ENCODE measurements at places on chromosomes 16 and 17.
A peak's percentile ranks its signal among the peaks of the same experiment; 100 is the strongest.

DNA sequence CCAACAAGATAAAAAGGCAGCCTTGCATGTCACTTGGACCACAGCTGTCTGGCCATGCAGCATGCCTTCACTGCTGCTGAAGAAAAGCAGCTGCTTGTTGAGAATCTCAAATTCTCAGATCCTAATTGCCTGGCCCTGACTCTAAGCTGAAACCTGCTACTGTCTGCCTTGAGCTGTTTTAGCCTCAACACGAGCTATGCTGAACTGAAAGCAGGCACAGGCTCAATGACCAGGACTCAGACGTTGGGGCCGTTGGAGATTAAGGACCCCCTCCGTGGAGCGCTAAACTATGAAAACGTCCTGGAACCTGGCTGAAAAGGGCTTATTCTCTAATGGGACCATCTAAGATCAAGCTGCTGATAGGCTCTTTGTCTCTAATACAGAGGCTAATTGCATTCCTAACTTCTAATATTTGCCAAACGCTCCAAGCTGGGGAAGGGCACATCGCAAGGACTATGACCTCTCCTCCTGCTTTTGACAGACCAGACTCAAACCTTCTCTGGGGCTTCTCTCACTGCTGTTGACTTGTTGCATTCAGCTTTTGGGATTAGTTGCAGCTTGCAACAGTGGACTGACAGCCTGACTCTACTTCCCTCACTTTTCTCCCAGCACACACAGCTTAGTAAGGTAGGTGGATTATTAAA is 4.6 kb upstream of the PLK1 start:
- peaks cover 15% of the 10 kb centered on the region for H3K36me3 ChIP-seq
- peak overlapping the region; percentile 1 for H3K27ac ChIP-seq
- DNase-seq = peak; percentile 27

- H3K27me3 ChIP-seq = peaks cover 9% of the 10 kb centered on the region
- H3K36me3 ChIP-seq = no peaks in the 10 kb centered on the region
- H3K27ac ChIP-seq = no peak overlapping the region
- no peak for DNase-seq
- no peaks in the 10 kb centered on the region for H3K4me1 ChIP-seq
- H3K4me3 ChIP-seq = no peak overlapping the region
Measured at GRCh38 chr17:5980941-5981340, 89.2 kb upstream of the WSCD1 start.

DNA sequence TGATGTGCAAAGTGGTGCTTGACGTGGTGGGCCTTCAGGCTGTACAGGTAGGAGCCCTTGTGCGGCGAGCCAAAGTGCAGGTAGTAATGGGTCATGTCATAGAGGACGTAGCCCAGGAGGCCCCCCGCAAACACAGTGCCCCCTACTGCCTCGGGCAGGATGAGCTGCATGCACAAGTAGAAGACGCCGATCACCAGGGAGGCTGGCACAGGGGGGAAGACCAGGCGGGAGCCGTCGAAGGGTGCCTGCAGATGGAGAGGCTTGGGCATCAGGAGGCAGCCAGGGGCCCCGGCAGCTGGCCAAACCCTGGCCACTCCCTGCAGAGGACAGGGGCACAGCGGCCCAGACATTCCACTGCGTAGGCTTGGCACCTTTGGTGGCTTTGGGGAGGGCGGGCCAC is 15.7 kb upstream of the MLKL start:
- peaks cover 17% of the 10 kb centered on the region for H3K27me3 ChIP-seq
- H3K4me3 ChIP-seq = no peak overlapping the region
- no peaks in the 10 kb centered on the region for H3K4me1 ChIP-seq
- no peak for DNase-seq
- no peak overlapping the region for H3K27ac ChIP-seq
- no peaks in the 10 kb centered on the region for H3K36me3 ChIP-seq

DNA sequence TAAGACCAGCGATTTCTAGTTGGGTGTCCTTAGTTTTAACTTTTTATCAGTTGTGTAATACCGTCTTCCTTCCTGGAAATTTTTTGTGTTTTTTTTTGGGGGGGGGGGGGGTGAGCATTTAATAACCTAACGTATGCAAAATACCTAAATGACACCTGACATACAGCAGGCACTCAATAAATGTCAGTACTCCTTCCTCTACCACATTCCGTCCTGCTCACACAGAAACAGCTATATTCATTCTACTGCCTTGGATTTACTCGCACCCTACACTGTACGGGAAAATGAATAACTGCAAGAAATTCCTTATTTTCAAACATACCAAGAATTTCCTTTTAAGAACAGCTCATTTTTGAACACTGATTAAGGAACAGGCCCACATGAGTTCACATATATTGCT is 5.3 kb downstream of the XYLT1 start:
- no peak overlapping the region for H3K27ac ChIP-seq
- no peak for DNase-seq
- no peak overlapping the region for H3K4me3 ChIP-seq
- H3K36me3 ChIP-seq = no peaks in the 10 kb centered on the region

- H3K27me3 ChIP-seq = no peaks in the 10 kb centered on the region
- peaks cover 3% of the 10 kb centered on the region for H3K4me1 ChIP-seq
- no peaks in the 10 kb centered on the region for H3K36me3 ChIP-seq
- peak; percentile 70 for DNase-seq
- no peak overlapping the region for H3K4me3 ChIP-seq
- H3K27ac ChIP-seq = no peak overlapping the region
Measured at GRCh38 chr16:47970291-47970931, 185.4 kb downstream of the ABCC12 start.

GRCh38 chr17:11996722-11997146 is 541 bp downstream of the ZNF18 start:
- peak overlapping the region; percentile 48 for H3K27ac ChIP-seq
- peaks cover 4% of the 10 kb centered on the region for H3K36me3 ChIP-seq
- H3K4me1 ChIP-seq = no peaks in the 10 kb centered on the region
- no peaks in the 10 kb centered on the region for H3K27me3 ChIP-seq
- DNase-seq = no peak

GRCh38 chr16:14302399-14303181 is 231.5 kb downstream of the MRTFB start:
- DNase-seq = no peak
- H3K27ac ChIP-seq = no peak overlapping the region
- H3K4me3 ChIP-seq = peak overlapping the region; percentile 96

GRCh38 chr16:1057252-1057932 is 15.2 kb upstream of the SSTR5 start:
- no peaks in the 10 kb centered on the region for H3K36me3 ChIP-seq
- H3K27me3 ChIP-seq = peaks cover 6% of the 10 kb centered on the region
- no peak for DNase-seq
- H3K4me1 ChIP-seq = peaks cover 6% of the 10 kb centered on the region
- no peak overlapping the region for H3K27ac ChIP-seq

- H3K4me3 ChIP-seq = no peak overlapping the region
- H3K36me3 ChIP-seq = no peaks in the 10 kb centered on the region
- peaks cover 11% of the 10 kb centered on the region for H3K4me1 ChIP-seq
- DNase-seq = no peak
- H3K27me3 ChIP-seq = no peaks in the 10 kb centered on the region
Measured at GRCh38 chr16:12340151-12340733, 363.7 kb downstream of the SNX29 start.

DNA sequence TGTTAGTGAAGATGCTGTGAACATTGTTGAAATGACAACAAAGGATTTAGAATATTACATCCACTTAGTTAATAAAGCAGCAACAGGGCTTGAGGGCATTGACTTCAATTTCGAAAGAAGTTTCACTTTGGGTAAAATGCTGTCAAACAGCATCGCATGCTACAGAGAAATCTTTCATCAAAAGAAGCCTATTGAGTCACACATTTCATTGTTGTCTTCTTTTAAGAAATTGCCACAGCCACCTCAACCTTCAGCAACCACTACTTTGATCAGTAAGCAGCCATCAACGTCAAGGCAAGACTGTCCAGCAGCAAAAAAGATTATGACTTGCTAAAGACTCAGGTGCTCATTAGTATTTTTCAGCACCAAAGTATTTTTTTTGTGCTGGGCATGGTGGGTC is 13.2 kb upstream of the MAP2K6 start:
- no peaks in the 10 kb centered on the region for H3K4me1 ChIP-seq
- H3K27me3 ChIP-seq = no peaks in the 10 kb centered on the region
- H3K36me3 ChIP-seq = no peaks in the 10 kb centered on the region
- no peak overlapping the region for H3K4me3 ChIP-seq
- DNase-seq = no peak

GRCh38 chr17:60231234-60231633 is 81.5 kb downstream of the CA4 start:
- H3K4me3 ChIP-seq = no peak overlapping the region
- peaks cover 1% of the 10 kb centered on the region for H3K36me3 ChIP-seq
- H3K27ac ChIP-seq = peak overlapping the region; percentile 58

GRCh38 chr17:79461041-79461440 is 149.8 kb downstream of the RBFOX3 start:
- no peak overlapping the region for H3K27ac ChIP-seq
- H3K4me1 ChIP-seq = peaks cover 10% of the 10 kb centered on the region
- no peaks in the 10 kb centered on the region for H3K36me3 ChIP-seq
- no peaks in the 10 kb centered on the region for H3K27me3 ChIP-seq
- DNase-seq = no peak

DNA sequence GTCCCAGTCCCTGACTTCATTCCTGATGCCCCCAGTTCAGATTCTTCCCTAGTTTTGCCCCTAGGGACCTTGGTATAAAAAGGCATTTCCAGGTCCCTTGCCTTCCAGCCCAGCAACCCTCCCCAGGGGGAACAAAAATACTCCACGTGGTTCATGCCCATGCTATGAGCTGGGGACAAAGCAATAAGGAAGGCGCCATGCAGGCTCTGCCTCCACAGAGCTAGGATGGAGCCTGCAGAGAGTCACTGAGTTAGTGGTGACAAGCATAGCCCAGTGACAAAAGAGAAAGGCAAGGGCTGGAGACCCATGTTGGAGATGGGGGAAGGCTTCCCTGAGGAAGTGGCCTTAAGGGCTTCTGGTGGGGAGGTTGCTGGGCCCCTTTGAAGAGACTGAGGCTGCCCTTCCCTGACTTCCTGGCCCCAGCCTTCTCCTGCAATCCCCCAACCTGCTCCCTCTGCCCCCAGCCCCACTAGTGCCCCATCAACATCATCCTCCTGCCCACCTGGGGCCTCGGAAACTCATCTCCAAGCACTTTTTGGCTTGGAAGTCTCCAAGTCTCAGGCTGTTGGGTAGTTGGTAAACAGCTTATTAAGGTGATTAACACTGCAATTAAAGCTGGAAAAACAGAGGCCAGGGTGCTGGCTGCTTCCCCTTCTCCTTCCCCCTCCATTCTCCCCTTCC is 9.6 kb downstream of the DLX3 start:
- peaks cover 11% of the 10 kb centered on the region for H3K4me1 ChIP-seq
- no peak overlapping the region for H3K27ac ChIP-seq
- H3K4me3 ChIP-seq = no peak overlapping the region
- DNase-seq = no peak

DNA sequence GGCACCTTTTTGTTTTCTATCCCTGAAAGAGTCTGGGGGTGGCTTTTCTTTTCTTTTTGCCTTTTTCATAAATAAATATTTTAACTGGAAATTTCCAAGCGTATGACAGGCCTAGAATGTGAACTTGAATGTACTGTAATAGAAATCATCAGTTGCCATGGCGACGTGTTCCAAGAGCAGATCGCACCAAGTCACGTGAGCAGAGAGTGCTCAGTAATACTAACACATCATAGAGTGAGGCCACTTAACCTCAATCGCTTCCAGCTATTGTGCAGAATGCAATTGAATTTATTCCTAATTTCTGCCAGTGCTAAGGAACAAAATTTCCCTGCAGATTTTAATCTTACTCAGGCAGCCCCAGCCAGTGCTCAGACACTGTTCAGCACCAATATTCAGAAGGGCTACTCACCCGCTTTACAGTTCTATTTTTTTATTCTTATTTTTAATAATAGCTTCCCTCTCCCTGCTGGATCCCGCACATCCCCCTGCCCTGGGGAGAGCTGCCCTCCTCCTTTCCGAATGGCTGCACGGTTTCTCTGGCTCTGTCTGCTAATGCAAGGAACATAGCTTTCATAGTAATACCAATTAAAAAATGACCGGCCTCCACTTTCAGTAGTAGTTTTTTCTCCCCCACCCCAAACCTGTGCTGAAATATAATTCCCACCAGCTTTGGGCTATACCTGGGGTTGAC is 26.2 kb upstream of the PMFBP1 start:
- no peak overlapping the region for H3K27ac ChIP-seq
- H3K4me1 ChIP-seq = peaks cover 5% of the 10 kb centered on the region
- H3K27me3 ChIP-seq = no peaks in the 10 kb centered on the region
- no peaks in the 10 kb centered on the region for H3K36me3 ChIP-seq

GRCh38 chr16:27486344-27486743 is 63.4 kb downstream of the GTF3C1 start:
- no peak for DNase-seq
- H3K36me3 ChIP-seq = peaks cover 99% of the 10 kb centered on the region

GRCh38 chr17:60601447-60602384 is 1.7 kb downstream of the PPM1D start:
- H3K4me3 ChIP-seq = peak overlapping the region; percentile 85
- DNase-seq = peak; percentile 36
- H3K27me3 ChIP-seq = no peaks in the 10 kb centered on the region
- H3K36me3 ChIP-seq = peaks cover 6% of the 10 kb centered on the region

DNA sequence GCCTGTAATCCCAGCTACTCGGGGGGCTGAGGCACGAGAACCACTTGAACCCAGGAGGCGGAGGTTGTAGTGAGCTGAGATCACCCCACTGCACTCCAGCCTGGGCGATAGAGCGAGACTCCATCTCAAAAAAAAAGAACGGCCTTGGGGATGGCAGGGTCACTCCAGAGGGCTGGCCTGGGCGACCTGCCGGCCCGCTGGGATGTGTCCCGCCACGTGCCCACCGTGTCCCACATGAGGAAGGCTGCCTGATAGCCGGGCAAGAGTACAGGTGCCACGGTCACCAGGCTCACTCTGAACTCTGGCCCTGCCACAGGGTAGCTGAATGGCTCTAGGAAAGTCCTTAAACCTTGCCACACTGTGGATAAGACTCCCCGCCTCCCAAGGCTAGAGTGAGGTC is 67.5 kb downstream of the COG7 start:
- H3K27me3 ChIP-seq = no peaks in the 10 kb centered on the region
- no peak for DNase-seq
- no peak overlapping the region for H3K27ac ChIP-seq
- H3K4me1 ChIP-seq = no peaks in the 10 kb centered on the region
- peaks cover 14% of the 10 kb centered on the region for H3K36me3 ChIP-seq

GRCh38 chr16:2275476-2276367 is 7.8 kb upstream of the RNPS1 start:
- H3K4me1 ChIP-seq = no peaks in the 10 kb centered on the region
- H3K36me3 ChIP-seq = peaks cover 11% of the 10 kb centered on the region
- no peaks in the 10 kb centered on the region for H3K27me3 ChIP-seq
- no peak for DNase-seq

GRCh38 chr16:73106329-73107034 is 58.6 kb upstream of the ZFHX3 start:
- H3K27me3 ChIP-seq = no peaks in the 10 kb centered on the region
- no peaks in the 10 kb centered on the region for H3K36me3 ChIP-seq
- no peak overlapping the region for H3K27ac ChIP-seq
- H3K4me1 ChIP-seq = no peaks in the 10 kb centered on the region
- DNase-seq = no peak

DNA sequence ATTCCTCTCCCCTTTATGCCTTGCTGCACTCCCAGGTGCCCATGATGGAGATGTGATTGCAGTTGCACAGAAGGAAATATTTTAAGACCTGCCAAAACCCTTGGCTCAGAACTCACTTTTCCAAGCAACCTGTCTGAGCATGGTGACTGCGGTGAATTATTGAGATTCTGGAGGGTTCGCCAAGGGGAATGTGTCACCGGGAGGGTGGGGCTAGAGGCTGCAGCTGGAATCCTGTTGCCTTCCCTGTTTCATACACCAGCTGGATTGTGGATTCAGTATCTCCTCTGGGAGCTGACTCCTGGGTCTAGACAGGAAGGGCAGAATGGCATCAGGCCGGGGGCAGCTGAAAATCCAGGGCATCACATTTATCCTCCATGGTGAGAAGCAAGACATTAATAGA is 527.2 kb downstream of the TMEM114 start:
- no peak overlapping the region for H3K4me3 ChIP-seq
- H3K36me3 ChIP-seq = no peaks in the 10 kb centered on the region
- no peak for DNase-seq
- H3K27ac ChIP-seq = no peak overlapping the region
- H3K27me3 ChIP-seq = no peaks in the 10 kb centered on the region
- H3K4me1 ChIP-seq = no peaks in the 10 kb centered on the region
